ENCODE measurements at places on chromosomes 5 and 9.
A peak's percentile ranks its signal among the peaks of the same experiment; 100 is the strongest.

DNA sequence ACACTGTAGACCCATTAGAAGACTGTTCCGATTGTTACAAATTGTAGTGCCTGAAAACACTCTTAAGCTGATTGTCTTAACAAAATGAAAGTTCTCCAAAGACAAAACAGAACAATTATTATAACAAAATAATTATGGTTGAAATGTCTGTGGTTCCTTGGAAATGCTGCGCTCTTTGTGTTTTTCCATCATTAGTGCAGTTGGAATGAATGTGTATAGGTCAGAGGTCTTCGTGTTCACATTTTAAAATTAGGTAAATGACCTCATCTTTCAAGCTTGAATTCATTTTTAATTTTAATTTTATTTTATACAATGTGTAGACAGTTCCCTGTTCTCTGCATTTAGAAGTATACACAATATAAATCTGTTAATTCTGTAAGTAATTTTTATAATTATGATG lies 56.7 kb upstream of the NXNL2 start:
- no peak for DNase-seq

DNA sequence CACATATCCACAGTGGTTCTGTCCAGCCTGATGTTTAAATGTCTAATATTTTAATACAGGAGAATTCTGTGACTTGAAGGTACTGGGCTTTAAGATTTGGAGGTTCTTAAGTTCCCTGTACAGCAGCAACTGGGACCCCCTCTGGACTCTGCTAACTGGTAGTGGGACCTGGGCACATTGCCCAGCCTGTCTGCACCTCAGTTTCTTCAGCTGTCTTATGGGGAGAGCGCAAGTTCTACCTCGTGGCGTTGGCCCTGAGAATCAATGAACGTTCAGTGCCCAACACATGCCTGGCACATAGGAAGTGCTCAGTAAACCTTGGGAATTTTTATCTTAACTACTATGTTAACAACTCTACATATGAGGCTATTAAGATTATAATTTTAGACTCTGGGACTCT lies 1.4 kb downstream of the SLC2A6 start:
- DNase-seq, result no peak

- no peak for DNase-seq
Observed at GRCh38 chr9:134165357-134166315, 1.3 kb upstream of the RNU6ATAC start.

DNA sequence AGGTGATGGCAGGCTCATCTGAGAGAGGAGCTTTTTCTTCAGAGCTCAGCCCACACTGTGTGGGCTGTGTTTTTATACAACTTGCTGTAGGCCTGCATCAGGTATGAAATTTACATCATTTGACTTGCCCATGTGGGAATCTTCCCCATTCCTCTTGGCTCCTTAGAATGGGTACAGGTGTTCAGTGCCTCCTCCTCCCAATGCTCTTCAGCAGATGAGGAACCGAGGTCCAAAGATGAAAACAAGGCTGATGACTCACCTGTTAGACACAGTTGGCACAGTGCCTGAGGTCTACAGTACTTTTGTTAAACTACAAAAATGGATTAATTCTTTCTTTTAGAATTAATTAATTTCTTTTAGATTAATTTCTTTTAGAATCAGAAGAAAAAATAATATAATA lies 20.8 kb downstream of the PAPPA start:
- no peak for DNase-seq

GRCh38 chr5:175025077-175025476 lies 300.7 kb downstream of the MSX2 start:
- no peak for DNase-seq

DNA sequence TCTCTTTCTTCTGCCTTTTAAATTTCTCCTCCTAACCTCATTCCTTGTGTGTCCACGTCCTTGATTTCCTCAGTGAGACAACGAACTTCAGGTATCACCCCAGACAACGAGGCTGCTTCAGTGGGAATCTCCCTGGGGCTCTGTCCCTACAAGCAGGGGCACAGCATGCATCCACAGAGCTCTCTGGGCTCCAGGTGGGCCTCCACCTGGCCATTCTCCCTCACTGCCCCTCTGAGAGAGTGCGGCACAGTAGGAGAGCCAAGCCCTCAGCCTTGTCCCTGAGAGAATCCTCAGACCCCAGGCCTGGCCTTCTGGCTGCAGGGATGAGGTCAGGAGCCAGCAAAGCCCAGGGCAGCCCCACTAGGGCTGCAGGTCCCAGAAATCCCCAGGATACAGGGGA lies 105.3 kb downstream of the LHFPL2 start:
- no peak for DNase-seq

- no peak for DNase-seq
Observed at GRCh38 chr9:136829412-136829811, 12.9 kb upstream of the AJM1 start.

GRCh38 chr5:175542232-175542965 lies 64.0 kb downstream of the SFXN1 start:
- peak; percentile 15 for DNase-seq

GRCh38 chr5:149409268-149409948 lies 30.3 kb upstream of the IL17B start:
- no peak for DNase-seq

- DNase-seq, result no peak
Observed at GRCh38 chr5:177183766-177184360, 50.3 kb downstream of the NSD1 start.

DNA sequence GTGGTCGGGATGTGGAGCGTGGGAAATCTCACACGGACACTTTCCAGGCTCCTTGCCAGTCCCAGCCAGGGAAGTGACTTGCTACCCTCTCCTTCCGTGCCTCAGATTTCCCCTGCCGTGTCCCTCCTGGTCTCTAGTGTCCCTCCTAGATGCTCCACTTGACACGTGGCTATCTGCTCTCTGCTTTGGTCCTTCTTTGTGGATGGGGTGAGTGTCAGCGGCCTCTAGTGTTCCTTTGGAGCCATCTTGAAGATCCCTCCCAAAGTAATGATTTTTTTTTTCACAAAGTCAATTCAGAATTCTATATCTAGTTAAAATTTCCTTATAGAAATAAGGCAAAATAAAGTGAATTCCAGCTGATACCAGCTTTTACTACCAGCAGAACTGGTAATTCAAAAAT lies 117.7 kb downstream of the MRPL36 start:
- no peak for DNase-seq

DNA sequence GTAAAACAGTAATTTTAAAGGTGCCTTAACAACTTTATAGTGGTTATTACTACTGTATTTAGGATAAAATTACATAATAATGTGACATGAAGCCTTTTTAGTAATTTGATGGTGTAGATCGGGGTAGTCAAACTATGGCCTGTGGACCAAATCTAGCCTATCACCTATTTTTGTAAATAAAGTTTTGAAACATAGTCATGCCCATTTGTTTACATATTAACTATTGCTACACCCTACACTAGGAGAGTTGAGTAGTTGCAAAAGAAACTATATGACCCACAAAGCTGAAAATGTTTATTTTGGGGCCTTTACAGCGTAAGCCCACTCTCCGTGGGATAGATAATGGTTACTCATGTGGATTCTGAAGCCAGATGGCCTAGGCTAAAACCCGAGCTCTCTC lies 6.2 kb downstream of the CEP78 start:
- no peak for DNase-seq

DNA sequence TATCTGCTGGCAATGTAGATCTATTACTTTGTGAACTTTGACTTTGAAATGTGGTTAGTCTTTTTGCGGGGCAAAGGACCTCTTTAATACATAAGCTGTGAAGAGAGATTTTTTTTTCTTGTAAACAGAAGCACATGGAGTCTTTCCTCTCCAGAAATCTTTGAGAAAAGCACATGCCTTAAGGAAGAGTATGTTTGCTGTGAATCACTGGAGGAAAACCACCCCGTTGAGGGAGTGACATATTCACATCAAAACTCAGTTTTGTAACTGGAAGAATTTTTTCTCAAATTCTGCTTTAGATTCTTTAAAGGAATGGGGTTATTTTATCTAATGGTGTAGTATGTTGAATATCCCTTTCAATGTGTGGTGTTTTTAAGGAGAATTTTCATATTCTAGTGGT lies 3.5 kb downstream of the DMRT3 start:
- no peak for DNase-seq

DNA sequence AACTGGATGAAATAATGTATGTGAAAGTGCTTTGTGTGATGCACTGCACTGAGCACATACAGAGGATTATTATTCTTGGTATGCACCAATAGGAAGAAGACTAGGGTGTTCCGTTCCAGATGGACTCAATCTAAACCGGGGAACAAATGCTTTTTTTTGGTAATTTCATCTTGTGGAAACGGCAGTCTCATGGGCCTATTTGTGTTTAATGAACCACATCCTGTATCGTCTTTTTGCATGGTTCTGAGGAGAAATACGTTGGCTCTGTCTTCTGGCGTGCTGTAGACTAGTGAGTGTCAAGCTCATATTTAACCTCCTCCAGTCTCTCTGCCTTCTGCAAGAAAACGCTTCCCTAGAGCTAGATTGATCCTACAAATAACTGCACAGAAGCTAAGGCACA lies 30.0 kb downstream of the TRIM32 start:
- DNase-seq, result no peak

Data from BE2C (cell line).